ENCODE measurements at places on chromosomes 12 and 14.

- DNase-seq, result no peak
Observed at GRCh38 chr14:23153851-23154796, 29.3 kb downstream of the SLC7A8 start.

- DNase-seq, result no peak
Observed at GRCh38 chr12:92020983-92021665, 124.5 kb downstream of the BTG1 start.

DNA sequence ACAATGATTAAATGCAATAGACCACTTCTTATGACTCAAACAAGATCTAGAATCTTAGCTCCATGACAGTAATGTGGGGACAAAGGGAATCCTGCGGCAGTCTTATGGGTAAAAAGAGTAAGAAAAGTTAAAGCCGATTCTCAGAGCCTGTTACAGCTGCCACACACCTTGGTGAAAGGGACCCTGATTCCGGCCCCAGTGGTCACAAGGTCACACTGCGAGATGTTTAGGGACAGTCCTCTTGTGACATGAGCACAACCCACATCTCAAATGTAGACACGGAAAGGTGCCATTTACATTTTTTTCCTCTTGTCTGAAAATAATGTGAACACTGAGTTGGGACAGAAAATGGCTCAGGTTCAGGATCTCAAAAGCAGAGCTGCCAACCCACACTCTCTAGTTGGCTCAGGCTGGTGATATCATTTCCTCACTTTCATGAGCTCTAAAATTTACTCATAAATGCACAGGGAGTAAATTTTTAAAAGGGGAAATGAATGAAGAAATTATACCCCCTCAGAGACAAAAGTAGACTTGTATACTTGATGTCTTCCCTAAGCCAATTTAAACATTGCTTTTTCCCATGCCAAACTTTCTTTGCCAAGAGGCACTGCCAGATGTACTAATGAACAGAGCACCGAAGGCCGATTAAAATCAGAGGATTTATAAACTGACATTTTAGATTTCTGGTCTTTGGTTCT is 113.1 kb upstream of the OVCH1 start:
- no peak for DNase-seq

- no peak for DNase-seq
Observed at GRCh38 chr14:47507861-47508260, 167.5 kb downstream of the MDGA2 start.

- no peak for DNase-seq
Observed at GRCh38 chr12:75727577-75727976, 216.2 kb upstream of the KRR1 start.

- DNase-seq, result no peak
Observed at GRCh38 chr12:43812057-43812456, 5.9 kb upstream of the TWF1 start.

- DNase-seq, result no peak
Observed at GRCh38 chr12:101719566-101719965, 19.7 kb downstream of the SYCP3 start.

GRCh38 chr14:65352964-65353530 is 59.5 kb upstream of the FUT8 start:
- DNase-seq, result no peak

DNA sequence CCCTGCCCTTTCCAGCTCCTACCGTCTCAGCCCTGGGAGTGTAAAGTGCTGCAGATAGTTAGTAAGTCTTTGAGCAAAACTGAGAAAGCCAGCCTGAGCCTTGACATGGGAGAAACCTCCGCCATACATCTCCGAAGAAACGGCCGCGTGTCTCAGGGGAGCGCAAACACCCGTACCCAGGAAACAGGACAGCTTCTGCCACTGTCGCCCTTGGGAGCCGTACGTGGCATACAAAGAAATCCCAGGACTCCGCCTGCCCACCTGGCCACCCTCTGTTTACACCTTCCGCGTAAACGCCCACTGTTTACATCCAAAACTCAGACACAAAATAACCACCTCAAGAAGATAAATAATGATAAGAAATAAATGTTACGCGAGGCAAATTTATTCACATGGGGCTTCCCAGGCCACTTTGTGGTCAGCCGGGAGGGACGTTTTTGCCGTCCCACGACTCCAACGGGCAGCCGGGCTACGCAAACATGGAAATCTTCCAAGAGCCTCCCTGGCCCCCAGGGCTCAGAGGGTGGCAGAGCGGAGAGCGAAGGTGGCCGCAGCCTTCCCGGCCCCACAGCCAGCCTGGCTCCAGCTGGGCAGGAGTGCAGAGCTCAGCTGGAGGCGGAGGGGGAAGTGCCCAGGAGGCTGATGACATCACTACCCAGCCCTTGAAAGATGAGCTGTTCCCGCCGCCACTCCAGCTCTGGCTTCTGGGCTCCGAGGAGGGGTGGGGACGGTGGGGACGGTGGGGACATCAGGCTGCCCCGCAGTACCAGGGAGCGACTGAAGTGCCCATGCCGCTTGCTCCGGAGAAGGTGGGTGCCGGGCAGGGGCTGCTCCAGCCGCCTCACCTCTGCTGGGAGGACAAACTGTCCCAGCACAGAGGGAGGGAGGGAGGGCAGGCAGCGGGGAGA is at the start of gene BDKRB2:
Gene BDKRB2 (plus strand): TSS at position 689 of the 908 bp plus-strand sequence. CDS start 32,269 bp downstream, outside the sequence.
- peak; percentile 51 for DNase-seq

GRCh38 chr12:114272605-114273004 is 133.3 kb downstream of the TBX5 start:
- DNase-seq, result no peak

- no peak for DNase-seq
Observed at GRCh38 chr14:64937821-64938193, 4.7 kb downstream of the GPX2 start.

GRCh38 chr14:101071493-101071906 is 168.0 kb upstream of the RTL1 start:
- DNase-seq, result peak; percentile 6

- no peak for DNase-seq
Observed at GRCh38 chr12:45309836-45310626, 94.1 kb downstream of the ANO6 start.

- DNase-seq, result no peak
Observed at GRCh38 chr12:111361717-111362576, 6.9 kb downstream of the PHETA1 start.

DNA sequence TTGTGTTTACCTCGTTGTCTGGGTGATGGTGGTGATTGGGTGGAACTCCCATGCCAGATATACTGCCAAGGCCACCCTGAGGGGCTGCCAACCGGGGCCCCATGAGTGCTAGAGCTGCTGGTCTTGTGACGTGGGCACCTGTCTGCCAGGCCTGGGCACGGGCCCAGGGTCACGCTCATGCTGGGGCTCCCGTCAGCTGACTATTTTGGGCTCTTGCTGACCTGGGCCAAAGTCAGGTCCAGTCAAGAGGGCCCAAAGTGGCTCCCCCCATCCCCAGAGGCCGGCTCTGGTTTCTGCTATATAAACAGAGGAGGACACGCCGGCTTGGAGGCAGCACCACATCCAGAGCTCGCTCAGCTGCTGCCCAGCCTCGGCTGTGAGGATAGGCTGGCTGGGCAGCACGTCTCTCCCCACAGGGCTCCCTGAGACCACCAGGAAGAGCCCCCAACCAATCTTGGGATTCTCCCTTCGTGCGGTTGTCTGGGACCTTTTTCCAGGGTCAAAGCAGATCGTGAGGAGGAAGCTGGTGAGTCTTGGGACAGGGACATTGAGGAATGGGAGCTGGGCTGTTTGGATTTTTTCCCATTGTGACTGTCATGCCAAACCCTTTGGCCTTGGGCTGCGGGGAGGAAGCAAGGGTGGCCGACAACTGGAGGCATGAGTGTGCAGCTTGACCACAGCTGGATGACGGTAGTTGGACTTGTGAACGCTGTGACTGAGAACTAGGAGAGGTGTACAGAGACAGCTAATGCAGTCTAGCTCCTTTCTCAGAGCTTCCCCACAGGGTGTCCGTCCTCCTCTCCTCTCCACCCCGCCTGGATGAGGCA is 7.6 kb upstream of the NR4A1 start:
- no peak for DNase-seq

DNA sequence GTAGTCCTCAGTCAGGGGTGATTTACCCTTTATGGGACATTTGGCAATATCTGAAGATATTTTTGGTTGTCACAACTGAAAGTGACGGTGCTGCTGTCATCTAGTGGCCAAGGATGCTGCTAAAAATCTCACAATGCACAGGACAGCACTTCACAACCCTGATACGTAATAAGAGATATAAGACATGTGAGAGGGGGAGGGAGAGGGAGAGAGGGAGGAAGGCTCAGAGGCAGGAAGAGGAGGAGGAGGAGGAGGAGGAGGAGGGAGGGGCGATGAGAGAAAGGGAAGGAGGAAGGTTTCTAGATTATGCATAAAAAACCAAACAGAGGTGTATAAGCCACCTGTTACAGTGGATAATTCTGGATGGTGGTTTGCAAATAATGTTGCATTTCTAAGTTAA is 14.3 kb downstream of the MYL2 start:
- DNase-seq, result no peak

DNA sequence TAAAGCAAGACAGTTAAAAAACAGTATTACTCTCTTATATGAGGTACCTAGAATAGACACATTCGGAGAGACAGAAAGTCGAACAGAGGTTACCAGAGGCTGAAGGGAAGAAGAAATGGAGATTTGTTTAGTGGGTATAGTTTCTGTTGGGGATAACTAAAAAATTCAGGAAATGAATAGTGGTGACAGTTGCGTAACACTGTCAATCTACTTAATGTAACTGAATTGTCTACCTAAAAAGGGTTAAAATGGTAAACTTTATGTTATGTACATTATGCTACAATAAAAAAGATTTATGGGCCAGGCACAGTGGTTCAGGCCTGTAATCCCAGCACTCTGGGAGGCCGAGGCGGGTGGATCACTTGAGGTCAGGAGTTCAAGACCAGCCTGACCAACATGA is 30.6 kb upstream of the SLC6A13 start:
- DNase-seq, result no peak

DNA sequence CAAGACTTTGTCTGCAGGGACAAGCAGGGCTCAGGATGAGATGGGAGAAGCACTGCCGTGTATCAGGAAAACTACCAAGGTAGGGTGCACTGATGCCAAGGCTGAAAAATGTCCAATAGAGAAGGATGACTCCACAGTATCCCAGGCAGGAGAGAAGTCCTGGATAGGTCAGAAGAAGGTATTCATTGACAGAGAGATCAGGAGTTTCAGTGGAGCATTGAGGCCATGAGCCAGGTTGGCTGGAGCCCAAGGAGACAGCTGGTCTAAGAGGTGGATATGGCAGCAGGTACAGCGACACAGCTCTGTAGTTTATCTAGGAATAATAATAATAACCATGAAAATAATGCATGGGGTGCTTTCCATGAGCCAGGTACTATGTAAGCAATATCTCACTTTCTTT is 180.9 kb downstream of the EXOC5 start:
- no peak for DNase-seq

- no peak for DNase-seq
Observed at GRCh38 chr12:95146769-95147168, 70.5 kb downstream of the FGD6 start.

- peak; percentile 28 for DNase-seq
Observed at GRCh38 chr12:117472983-117473382, 111.6 kb upstream of the NOS1 start.

DNA sequence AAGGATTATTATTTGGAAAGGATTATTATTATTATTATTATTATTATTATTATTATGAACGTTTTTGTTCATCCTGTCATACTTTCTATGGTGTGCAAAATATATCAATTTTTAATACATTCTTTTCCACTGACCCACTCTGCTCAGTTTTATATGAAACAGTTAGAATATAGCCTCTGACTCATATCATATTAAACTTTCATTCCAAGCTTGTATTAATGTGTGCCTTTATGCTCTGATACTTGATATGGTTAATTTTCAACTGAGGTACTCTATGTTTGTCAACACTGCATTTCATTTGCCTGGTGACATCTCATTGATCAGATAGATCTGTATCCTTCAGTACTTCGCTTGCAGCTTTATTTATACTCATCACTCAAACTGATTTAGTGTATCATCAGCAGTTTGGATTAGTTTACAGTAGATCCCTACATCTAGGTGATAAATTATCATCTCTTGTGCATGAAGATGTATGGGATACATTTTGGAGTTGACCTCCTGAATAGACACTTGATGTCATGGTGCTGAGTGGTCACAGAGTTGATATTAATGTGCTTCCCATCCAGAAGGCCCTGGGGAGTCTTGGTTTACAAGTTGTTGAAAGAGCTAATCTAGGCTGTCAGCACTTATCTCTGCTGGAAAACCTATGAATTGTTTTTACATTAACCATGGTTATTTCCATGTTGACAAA is 271.8 kb downstream of the TRHDE start:
- no peak for DNase-seq

- DNase-seq, result peak; percentile 41
Observed at GRCh38 chr14:97978341-97978740, 1181.2 kb downstream of the VRK1 start.

DNA sequence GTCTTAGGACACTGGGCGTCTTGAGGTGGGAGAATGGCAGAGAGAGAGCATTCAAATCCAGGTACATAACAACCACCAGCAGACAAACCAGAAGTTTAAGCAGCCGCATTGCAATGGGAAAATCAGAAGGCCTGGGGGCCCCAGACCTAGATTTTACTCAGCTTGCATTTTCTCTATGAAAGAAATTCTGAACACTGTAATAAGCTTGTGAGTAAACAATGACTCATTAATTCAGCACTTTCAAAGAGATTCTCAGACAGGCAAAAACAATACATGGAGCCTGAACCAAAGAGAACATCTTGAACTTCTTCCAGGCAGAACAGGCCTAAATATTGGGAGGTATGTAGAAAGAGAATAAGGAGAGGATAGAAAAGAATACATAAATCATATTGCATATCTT is 69.8 kb upstream of the IFNG-AS1 start:
- DNase-seq, result no peak

- no peak for DNase-seq
Observed at GRCh38 chr12:50157259-50157658, 9.9 kb downstream of the CERS5 start.

GRCh38 chr12:59780605-59781135 is 184.8 kb downstream of the SLC16A7 start:
- DNase-seq, result no peak

DNA sequence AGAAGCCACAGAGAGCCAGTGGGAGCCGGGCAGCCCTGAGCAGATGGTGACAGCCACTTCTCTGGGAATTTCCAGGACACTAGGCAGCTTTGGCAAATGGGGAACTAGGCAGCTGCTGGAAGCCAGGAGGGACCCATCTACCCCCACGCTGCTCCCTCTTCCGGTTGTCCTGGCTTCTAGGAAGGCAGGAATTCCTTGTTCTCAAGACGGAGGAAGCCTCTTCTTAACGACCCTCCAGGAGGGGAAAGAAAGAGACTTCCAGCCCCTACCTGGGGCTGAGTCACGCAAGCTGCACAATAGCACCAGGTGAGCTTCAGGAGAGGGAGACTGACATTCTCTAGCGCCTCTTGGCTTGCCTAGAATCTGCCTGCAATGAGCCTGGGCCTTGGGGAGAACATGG is 141.5 kb downstream of the ANO2 start:
- no peak for DNase-seq

GRCh38 chr12:6635375-6635855 is 344 bp downstream of the LPAR5 start:
- no peak for DNase-seq

- no peak for DNase-seq
Observed at GRCh38 chr14:56949828-56950227, 139.5 kb upstream of the OTX2 start.

DNA sequence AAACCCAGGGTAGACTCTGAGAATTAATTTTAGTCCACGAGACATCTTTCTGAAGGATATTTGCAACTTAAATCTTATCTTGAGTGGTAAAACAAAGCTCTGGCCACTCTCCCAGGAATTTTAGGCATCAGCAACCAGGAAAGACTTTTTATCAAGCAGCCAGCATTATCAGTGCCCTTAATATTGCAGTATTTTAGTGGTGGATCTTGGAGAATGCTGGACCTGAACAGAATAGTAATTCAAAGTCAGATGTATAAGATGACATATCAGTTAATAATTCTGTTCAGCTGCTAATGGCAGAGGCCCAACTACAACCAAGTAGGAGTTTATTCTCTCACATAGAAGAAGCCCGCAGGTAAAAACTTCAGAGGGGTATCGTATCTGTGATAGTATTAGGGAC is 59.0 kb upstream of the CRY1 start:
- DNase-seq, result no peak
